HL-60 (cell line): ENCODE measurements at places on chromosomes 5 and 9.
A peak's percentile ranks its signal among the peaks of the same experiment; 100 is the strongest.

- no peak for DNase-seq
These were observed 282.3 kb downstream of the DEPDC1B start for GRCh38 chr5:60417500-60418181.

GRCh38 chr9:27504259-27504658 is 19.8 kb upstream of the IFNK start:
- DNase-seq: no peak

DNA sequence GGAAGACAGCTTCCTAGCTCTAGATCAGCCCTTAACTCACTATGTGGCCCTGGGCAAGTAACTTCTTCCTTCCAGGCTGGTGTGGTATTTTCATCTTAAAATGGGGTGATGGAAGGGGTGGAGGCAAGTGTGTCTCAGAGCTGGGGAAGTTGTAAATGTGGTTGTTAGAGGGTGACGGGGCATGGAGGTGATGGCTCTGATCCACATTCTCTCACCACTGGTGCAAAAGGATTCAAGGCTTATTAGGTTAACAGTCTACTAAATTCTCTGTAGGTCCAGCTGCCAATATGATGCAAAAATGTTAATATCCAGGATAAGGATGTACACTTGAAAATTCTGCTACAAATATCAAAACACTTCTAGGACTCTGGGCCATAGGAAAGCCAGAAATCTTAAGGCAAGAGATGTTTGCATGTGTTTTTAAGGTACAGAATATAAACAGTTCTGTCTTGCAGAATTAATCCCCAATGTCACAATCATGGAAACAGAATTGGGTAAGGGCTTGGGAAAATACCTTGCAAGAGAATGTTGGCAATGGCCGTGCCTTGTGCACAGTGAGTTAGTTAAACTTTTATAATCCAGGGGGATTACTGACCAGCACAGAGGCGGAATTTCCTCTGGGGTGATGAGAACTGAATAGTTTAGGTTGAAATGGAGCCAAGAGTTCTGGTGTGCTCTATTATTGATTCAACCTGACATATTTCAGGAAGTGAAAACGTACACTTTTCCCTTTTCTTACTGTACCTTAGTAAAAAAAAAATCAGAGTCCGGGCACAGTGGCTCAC is 19.8 kb downstream of the TNFSF15 start:
- no peak for DNase-seq

DNA sequence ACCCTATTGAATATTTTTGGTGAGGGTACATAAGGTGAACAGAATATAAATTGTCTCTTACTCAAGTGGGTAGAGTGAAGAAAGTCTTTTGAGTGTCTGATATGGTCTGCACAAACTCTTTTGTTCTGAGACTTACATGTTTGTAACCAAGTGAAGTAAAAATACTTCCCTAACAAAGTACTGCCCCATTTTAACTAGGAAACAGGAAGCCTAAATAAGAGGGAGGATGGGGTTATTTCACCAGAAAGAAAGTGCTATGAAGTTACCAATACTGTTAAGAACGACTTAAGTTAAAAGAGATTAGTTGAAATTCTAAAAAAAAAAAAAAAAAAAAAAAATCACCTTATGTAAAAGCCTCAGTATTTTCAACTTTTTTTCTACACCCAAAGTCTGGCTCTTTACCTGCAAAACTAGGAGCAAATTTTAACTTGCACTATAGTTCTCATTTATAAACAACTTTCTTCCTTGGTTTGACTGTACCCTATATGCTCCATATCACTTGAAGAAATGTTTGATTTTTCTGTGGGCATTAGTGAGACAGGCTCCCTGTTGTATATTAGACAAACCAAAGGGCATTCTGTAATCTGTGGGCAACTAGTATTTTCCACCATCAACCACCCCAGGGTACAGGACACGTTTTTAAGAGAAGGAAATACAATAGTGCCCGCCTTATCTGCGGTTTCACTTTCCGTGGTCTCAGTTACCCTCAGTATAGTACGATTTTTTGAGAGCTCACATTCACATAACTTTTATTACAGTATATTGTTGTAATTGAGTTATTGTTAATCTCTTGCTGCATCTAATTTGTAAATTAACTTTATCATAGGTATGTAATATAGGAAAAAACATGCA is 127.7 kb downstream of the NR3C1 start:
- no peak for DNase-seq

DNA sequence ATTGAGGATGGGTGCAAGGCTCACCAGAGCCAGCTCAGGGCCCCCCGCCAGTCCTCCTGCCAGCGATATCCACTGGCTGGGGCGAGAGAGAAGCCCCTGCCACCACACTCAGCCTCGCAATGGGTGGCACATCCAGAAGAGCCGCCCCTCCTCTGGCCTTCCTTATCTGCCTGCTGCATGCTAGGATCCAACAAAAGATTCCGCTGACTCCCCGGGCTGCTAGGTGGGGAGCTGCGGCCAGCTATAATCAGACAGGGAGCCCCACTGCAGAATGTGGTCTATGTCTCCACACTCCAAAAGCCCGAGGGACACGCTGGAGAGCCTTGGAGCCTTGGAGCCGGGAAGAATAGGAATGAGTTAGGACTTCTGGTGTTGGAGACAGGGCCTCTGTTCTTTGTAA is 32.8 kb downstream of the COL23A1 start:
- no peak for DNase-seq

GRCh38 chr5:95743877-95744276 is 12.7 kb downstream of the RHOBTB3 start:
- no peak for DNase-seq

DNA sequence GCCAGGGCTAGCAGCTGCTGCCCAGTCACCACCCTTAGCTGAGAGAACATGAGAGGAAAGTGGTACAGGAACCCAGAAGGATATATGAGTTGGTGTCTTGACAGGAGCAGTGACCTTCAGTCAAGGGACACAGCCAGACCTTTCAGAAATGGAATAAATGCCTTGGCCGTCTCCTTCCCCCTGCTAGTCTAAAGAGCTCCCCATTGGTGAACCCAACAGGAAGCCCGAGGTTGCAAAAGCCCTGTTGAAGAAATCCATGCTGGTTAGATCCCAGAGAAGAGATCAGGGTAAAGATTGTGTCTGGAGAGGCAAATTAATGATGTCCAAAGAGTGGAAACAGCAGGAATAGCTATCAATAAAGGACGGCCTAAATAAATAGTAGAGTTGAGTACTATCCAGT is 244.5 kb downstream of the NR3C1 start:
- DNase-seq: peak; percentile 52

DNA sequence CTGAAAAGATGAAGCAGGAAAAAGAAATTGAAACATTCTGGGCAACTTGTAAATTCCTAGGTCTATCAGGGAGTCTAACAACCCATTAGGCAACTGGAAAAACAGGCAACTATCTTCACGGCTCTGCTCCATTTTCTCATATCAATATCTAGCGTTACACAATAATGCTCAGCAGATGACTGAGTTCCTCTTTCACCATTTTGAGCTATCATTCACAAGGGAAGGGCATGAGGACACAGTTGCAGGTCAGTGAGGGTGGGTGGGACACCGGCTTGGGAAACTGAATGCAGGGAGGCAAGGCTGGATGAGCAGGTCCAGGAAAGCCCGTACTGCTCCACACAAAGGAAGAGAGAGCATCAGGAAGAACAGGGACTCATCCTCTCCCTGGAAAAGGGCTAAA is 67.0 kb downstream of the FRMD3 start:
- peak; percentile 72 for DNase-seq

DNA sequence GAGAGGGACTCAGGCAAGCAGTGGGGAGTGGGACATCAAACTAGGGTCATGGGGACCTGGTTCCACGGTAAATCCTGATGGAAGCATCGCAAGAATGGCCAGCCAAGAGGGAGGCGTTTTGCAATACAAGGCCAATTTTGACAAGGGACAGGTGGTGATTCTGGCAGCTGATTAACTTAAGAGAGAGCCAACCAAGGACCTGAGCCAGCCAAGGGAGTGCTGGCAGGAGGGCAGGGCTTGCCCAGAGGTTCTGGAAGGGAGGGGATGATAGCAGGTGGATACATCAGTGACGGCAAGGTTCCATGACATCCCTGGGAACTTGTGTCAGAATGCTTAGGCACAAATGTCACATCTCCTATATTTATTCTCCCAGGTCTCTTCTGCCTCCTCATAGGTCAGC is 32.8 kb upstream of the PUM3 start:
- DNase-seq: no peak

DNA sequence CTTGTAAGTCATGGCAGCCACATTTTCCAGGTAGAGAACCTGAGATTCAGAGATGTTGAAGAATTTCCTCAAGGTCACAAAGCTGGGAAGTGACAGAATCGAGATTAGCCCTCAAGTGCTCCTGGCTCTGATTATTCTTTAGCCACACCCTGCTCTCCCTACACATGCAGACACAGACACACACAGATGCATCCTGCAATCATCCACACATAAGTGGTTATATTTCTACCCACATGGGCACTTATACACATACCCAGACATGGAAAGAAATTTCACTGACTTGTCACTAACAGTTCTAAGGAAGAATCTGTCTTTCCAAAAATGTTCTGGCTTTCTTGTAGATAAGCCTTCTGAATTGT is 32.2 kb upstream of the GALNT10 start:
- no peak for DNase-seq

GRCh38 chr5:148853868-148854267 is 27.5 kb downstream of the ADRB2 start:
- DNase-seq: no peak

DNA sequence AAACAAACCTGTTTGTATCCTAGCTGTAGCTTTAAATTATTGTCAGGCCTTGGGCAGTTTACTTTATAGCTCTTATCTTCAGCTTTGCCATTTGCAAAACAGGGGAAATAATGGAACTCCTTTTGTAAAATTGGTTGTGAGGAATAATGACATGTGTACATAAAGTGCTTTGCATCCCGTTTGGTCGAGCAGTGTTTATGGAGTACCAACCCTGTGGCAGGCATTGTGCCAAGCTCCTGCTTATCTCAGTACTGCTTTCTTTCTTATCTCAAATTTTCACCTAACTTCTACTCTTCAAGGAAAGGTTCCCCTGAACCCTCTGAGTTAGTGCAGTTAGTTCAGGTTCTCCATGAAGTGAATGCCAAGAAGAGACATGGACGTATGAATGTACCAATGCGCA is 9.4 kb upstream of the TENT2 start:
- DNase-seq: no peak

DNA sequence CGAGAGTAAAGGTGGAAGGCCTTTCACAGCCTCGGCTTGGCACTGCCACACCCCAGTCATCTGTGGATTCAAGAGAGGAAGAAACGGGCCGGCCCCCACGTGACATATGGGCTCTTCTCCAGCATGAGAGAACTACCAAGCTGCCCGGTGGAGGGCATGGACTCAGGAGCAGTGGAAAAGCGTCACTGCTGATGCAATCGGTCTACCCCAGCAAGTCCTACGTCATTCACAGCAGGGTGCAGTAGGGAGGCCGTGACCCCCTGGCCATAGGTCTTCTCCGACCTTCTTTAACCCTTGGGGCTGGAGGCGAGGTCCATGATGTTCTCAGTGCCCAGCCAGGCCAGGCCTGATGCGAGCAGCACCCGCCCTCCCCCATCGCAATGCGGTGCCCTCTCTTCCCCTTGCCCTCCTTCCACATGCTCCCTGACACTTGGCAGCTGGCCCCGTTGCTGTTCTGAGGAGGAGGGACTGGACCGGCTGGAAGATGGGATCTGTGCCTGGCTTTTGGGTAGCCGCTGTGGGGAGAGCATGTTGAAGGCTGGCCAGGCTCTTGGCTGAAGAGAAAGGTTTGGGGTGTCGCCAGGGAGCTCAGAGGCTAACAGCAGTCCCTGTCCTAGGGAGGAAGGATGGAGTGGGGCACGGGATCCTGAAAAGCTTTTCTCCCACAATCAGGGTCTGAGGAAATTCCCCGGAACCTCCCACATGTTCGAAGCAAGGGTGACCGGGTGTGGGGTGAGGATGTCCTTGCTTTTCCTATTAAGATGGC is 89.8 kb downstream of the LIFR start:
- DNase-seq: no peak

DNA sequence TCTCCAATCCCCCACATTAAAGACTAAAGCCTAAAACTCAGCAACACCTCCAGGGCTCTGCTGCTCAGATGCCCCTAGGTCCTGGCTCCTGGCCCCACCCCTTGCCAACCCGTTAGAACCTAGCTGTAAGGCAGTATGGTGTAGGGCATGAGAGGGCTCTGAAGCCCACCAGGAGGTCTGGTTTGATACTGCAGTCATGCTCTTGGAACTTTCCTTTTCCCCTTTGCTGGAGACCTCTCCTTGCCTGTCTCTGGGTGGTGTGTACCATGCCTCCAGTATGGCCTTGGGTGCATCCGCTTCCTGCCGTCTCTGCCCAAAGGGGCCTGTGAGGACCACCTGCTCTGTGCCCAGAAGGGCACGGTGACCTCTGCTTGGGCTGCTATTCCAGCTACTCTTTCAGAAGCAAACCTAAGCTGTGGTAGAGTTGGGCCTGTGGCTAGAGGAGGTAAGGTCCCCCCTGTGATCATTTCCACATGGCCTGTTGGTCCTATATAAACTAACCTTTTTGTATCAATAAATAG is 3.5 kb downstream of the TENT4A start:
- DNase-seq: no peak

GRCh38 chr9:38106488-38106887 is 37.5 kb upstream of the SHB start:
- DNase-seq: no peak

GRCh38 chr5:167987490-167988280 is 303.8 kb upstream of the WWC1 start:
- DNase-seq: no peak

DNA sequence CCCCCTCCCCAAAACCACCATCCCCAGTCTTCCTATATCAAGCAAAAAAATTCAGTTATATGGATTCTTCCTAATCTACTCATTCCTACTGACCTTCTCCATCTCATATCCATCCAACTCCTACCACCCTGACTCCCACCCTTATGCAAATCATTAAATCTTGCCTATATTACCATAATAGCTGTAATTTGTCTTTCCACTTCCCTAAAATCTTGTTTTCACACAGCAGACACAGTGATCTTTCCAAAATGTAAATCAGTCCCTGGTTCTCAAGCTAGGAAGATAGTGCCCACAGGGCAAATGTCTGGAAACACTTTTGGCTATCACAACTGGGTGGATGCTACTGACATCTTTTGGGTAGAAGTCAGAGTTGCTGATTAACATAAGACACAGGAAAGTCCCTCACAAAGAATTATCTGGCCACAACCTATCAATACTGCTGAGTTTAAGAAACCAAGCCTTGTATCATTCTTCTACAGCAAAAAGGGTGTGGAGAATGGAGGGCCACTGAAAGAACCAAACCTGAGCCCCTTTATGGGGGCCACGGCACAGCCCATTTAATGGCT is 1.4 kb downstream of the SRA1 start:
- no peak for DNase-seq
